ENCODE measurements at places on chromosomes 6 and 20.

DNA sequence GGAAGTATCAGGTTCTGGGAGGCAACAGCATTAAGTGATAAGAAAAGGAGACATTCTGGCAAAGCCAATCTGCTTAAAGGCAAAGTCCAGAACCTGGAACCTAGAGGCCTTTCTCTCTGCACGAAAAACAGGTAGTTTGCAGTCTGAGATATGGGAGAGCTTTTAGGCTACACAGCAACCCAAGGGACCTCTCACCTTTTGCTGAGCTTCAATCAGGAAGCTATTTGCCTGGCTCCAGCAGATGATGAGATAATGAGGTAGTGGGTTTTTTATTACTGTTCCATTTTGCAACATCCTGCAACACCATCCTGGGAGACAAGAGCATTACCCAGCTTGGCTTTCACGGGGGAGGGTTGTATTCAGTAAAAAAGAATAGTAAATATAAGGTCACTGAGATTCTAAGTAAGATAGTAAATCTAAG, 143.1 kb downstream of the ADGRG6 start:
- H3K27ac ChIP-seq: no peak overlapping the region
- no peaks in the 10 kb centered on the region for H3K27me3 ChIP-seq
- no peaks in the 10 kb centered on the region for H3K36me3 ChIP-seq
- no peaks in the 10 kb centered on the region for H3K4me1 ChIP-seq
- H3K4me3 ChIP-seq: no peak overlapping the region

- no peak for DNase-seq
- H3K4me3 ChIP-seq: no peak overlapping the region
- no peak overlapping the region for H3K27ac ChIP-seq
- H3K4me1 ChIP-seq: peaks cover 12% of the 10 kb centered on the region
Observed at GRCh38 chr6:166904101-166904746, 52.1 kb downstream of the RNASET2 start.

DNA sequence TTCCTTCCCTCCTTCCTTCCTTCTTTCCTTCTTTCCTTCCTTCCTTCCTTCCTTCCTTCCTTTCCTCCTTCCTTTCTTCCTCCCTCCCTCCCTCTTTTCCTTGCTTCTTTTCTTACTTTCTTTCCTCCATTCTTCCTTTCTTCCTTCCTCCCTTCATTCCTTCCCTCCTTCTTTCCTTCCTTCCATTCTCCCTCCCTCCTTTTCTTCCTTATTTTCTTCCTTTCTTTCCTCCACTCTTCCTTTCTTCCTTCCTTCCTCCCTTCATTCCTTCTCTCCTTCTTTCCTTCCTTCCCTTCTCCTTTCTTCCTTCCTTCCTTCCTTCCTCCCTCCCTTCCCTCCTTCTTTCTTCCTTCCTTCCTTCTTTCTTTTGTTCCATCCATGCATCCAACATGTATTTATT, 35.1 kb upstream of the EDN3 start:
- H3K36me3 ChIP-seq: no peaks in the 10 kb centered on the region
- peaks cover 9% of the 10 kb centered on the region for H3K4me1 ChIP-seq
- no peak overlapping the region for H3K4me3 ChIP-seq
- no peaks in the 10 kb centered on the region for H3K27me3 ChIP-seq

DNA sequence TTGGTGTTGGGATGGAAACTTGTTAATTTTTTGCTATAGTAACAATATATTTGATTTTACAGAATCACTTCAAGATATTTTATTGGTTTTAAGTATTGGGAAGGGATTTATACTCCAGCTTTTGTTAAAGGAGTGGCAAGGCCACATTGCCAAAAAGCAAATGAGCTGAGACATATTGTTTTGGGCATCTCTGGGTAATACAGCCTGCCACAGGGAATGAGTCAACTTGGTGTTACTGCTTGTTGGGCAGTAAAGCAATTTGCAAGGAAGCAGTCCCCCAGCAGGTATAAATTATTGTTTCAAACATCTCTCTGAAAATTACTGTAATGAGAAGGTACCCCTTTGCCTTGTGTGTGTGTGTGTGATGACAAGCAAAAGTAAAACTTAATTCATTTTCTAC, 868.3 kb upstream of the FLRT3 start:
- DNase-seq: no peak
- no peak overlapping the region for H3K27ac ChIP-seq
- H3K4me1 ChIP-seq: no peaks in the 10 kb centered on the region
- no peaks in the 10 kb centered on the region for H3K36me3 ChIP-seq

GRCh38 chr6:152298055-152298647, 339.0 kb downstream of the SYNE1 start:
- H3K4me3 ChIP-seq: no peak overlapping the region
- H3K27me3 ChIP-seq: no peaks in the 10 kb centered on the region
- H3K4me1 ChIP-seq: peaks cover 31% of the 10 kb centered on the region
- DNase-seq: no peak
- H3K27ac ChIP-seq: no peak overlapping the region

DNA sequence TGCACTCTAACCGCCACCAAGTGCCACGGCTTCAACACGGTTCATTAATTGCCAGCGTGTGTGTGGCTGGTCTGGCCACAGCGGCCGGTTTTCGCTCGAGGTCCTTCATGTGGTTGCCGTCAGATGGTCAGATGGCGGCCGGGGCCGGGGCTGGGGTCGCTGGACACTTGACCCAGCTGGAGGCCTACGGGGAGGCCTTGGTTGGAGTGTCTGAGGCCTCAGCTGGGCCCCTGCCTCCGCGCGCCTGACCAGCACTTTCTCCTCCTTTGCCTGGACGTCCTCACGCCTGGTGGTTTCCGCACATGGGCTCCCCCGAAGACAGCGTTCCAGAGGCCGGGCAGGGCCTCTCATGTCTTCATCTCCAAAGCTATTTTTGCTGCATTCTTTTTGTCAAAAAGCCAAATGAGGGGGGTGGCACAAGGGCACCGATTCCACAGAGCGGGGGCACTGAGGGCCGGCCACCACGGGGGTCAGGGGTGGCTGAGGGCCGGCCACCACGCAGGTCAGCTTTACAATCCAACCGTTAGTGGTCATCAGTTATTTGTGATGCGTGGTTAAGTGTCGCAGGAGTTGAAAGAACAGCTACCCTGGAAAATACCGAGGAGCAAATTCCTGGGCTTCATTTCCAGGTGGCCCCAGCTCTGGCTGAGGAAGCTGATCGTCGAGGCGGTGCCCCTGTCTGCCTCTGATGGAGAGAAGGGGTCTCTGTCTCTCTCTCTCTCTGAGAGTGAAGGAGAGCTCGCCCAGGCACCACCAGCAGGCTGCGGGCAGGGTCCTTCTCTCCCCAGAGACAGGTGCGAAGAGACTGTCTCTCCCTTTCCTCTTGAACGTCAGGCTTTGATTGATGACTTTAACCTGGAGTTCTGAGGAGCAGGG, 50.5 kb upstream of the FRMD1 start:
- H3K4me3 ChIP-seq: no peak overlapping the region
- DNase-seq: no peak
- no peaks in the 10 kb centered on the region for H3K27me3 ChIP-seq
- no peak overlapping the region for H3K27ac ChIP-seq

- no peak overlapping the region for H3K4me3 ChIP-seq
- no peak overlapping the region for H3K27ac ChIP-seq
- H3K27me3 ChIP-seq: no peaks in the 10 kb centered on the region
- no peak for DNase-seq
Observed at GRCh38 chr6:16576451-16577368, 184.6 kb downstream of the ATXN1 start.

- H3K27me3 ChIP-seq: no peaks in the 10 kb centered on the region
- DNase-seq: no peak
- no peaks in the 10 kb centered on the region for H3K4me1 ChIP-seq
- no peaks in the 10 kb centered on the region for H3K36me3 ChIP-seq
- no peak overlapping the region for H3K4me3 ChIP-seq
Observed at GRCh38 chr6:55812509-55812908, 62.9 kb downstream of the BMP5 start.

DNA sequence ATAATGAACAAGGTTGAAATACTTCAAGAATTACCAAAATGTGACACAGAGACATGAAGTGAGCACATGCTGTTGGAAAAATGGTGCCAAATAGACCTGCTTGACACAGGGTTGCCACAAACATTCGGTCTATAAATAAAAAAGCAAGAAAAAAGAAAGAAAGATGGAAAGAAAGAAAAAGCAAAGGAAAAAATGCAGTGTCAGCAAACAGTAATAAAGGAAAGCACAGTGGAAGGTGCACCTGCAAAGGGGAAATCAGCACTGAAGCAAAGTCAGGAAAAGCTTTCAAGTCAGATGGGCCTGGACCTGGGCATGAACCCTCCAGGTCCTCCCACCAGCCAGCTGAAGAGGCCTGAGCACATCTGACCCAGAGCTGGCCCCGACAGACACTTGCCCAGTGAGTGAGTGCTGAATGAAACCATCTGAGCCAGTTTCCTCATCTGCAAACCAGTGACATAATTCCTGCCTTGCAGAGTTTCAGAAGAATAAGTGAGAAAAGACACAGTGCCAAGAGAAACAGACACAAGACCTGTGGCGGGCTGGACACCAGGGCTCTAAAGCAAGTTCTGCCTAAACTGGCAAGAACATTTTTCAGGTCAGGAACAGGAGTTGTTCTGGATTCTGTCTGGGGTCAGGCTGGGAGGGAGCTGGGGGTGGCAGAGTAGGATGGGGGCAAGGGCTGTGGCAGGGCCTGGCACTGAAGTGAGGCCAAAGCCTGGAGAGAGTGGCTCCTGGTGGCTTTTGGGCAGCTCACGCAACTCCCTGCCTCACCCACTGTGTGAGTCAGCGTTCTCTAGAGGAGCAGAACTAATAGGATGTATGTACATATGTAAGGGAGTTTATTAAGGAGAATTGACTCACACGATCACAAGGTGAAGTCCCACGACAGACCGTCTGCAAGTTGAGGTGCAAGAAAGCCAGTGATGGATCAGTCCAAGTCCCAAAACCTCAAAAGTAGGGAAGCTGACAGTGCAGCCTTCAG, 23.9 kb upstream of the MICB start:
- no peak overlapping the region for H3K4me3 ChIP-seq
- no peak for DNase-seq
- H3K27ac ChIP-seq: no peak overlapping the region

DNA sequence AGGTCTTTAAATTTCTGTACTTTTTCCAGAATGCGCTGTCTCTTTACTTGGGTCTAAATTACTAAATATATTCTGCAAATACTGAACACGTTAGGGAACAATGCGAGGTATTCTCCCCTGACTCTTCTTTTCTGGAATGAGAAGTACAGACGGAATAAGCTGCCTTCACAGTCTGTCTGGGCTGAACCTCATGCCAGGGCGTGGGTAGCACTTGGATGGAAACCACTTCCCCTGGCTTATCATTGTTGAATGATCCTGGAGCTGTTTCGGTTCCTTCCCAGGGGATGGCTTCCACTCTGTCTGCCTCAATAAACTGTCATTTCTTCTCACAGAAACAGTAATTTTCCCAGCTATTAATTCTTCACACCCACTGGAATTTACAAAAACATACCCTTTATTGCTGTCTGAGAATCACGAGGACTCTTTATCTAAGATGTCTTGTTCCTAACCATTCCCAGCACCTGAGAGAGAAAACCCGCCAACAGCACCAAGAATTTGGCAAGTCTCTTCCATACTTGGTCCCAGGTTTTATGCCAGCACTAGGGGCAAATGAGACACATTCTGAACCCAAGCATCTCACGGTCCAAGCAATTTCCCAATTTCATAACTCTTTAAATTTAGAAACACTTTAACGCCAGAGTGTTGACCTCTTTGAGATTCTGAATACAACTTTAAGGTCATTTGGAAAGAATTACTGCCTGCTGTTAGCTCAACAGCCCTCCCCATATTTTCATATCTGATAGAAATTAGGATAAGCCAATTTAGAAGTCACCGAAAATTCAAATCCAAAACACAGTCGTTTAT, 43.2 kb upstream of the ADGRF5 start:
- DNase-seq: no peak
- H3K27ac ChIP-seq: no peak overlapping the region
- no peaks in the 10 kb centered on the region for H3K36me3 ChIP-seq
- H3K4me1 ChIP-seq: no peaks in the 10 kb centered on the region
- no peak overlapping the region for H3K4me3 ChIP-seq

DNA sequence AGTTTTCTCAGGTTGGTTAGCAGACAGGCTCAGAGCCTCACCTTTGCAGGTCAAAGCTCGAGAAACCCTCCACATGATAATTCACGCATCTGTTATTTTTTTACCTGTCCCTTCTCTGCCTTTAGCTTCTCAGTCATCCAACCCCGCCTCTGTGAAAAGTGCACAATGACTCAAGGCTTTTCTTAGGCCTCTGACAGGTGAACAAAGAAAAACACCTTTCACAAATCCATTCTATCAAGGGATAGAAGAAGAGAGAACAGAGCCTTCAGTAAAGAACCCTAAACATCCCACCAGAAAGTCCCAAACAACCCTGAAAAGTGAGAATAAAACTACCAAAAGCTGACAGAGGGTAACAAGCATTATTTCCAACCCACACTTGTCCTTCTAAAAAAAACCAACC, 178.2 kb downstream of the GJA10 start:
- H3K4me3 ChIP-seq: no peak overlapping the region
- no peak for DNase-seq
- no peak overlapping the region for H3K27ac ChIP-seq
- no peaks in the 10 kb centered on the region for H3K27me3 ChIP-seq
- peaks cover 44% of the 10 kb centered on the region for H3K4me1 ChIP-seq

DNA sequence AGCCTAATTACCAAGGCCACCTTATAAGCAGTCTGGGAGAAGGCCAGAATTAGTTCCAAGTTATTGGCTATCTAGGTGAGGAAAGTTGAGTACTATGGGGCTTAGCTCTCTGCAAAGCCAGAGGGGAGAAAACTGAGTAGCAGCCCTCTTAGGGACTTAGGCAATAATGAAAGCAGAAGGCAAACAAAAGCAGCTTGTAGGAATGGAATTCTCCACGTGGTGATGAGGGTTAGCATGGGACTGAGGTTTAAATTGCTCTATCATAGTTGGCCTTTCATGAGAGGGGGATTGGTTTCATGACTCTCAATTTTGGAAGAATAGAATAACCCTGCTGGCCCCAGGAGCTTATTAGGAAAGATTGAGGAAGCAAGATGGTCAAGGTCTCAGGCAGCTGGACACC, 7.0 kb upstream of the UBE2J1 start:
- peaks cover 18% of the 10 kb centered on the region for H3K4me1 ChIP-seq
- no peak overlapping the region for H3K27ac ChIP-seq

- H3K36me3 ChIP-seq: no peaks in the 10 kb centered on the region
- H3K4me1 ChIP-seq: no peaks in the 10 kb centered on the region
- H3K27ac ChIP-seq: no peak overlapping the region
- no peaks in the 10 kb centered on the region for H3K27me3 ChIP-seq
- no peak for DNase-seq
- H3K4me3 ChIP-seq: no peak overlapping the region
Observed at GRCh38 chr6:33602180-33602579, 18.9 kb upstream of the ITPR3 start.

GRCh38 chr20:57106692-57107091, 159.7 kb downstream of the BMP7 start:
- no peaks in the 10 kb centered on the region for H3K4me1 ChIP-seq
- H3K36me3 ChIP-seq: no peaks in the 10 kb centered on the region
- no peak overlapping the region for H3K27ac ChIP-seq
- H3K4me3 ChIP-seq: no peak overlapping the region

DNA sequence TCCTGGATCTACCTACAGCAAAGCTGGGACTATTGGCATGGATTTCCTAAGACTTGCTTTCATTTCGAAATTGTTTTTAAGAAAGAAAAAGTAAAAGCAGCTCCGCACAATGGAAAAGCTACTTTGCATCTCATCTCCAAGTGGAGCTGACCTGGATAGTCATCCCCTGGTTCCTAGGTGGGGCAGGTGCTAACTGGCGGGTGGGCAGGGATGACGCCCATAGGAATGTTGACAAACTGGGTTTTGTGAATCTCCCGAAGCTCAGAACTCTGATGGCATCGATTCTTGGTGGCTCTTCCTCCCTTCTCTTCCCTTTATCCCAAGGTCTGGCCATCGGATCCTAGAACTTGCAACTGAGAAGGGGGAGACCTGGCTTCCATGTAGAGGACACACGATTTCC, 12.4 kb upstream of the EZR start:
- H3K27me3 ChIP-seq: no peaks in the 10 kb centered on the region
- no peak overlapping the region for H3K27ac ChIP-seq
- H3K36me3 ChIP-seq: no peaks in the 10 kb centered on the region
- no peaks in the 10 kb centered on the region for H3K4me1 ChIP-seq
- no peak for DNase-seq
- no peak overlapping the region for H3K4me3 ChIP-seq
